ENCODE measurements at places on chromosomes 1 and 21. TPM values are rescaled to one million over a fixed set of nuclear protein-coding genes. Genes with fewer than 3 reads are reported as not detected.

SELE gene
- not detected for total RNA-seq

GRCh38 chr1:116906812-116907211 lies 2.9 kb upstream of the PTGFRN start:
- DNase-seq = no peak

DNA sequence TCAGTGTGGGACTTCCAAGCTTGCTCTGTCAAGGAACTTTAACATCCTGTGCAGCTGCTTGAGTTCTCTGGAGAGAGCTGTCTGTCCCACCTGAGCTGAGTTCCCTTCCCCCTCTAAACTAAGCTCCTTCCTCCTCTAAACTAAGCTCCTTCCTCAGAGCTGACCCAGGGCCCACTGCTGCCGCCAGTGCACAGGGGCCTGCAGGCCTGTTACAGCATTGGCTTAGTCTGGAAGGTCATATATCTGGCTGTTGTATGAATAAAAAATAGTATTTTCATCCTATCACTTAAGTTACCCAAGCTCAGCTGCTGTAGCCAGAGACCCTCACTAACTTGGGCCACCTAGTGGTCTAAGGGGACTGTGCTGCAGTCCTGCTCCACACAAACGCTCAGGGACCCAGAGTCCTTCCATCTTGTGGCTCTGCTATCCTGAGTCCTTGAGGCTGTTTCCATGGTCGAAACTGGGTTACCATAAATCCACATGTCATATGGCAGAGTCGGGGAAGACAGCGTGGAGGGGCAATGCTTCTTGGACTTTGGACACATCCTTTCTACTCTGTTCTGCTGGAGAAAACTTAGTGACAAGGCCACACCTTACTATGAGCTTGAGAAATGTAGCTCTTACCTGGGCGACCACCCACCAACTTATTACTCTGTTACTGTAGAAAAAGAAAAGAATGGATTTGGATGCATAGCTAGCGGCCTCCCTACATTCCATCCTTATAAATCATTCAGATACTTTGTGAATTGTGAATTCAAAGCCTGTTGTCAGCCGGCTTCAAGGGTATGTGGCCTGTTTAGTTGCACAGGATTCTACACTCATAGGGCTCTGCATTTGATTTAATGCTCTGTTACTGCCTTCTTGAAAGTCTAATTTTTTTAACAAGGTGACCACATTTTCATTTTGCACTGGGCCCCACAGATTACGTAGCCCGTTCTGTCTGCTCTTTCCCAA lies 71.4 kb upstream of the GCLM start:
- DNase-seq = peak; percentile 55

DNA sequence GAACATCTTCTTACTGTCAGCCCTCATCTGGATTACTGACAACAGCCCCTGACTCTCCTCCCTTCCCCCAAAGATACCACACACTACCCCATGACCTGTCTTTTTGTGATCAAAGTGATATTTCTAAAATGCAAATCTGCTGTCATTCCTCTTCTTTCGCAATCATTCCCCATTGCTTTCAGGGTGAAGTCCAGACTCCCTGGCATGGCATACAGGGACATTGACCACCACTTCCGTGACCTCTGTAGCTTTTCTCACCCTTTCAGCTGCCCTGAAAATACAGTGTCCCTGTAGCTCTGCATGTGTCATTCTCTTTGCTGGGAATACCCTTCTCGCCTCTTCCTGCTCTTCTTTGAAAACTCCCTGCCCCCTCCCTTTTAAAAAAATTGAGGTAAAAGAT lies 4.1 kb downstream of the SERINC2 start:
- DNase-seq = no peak

DNA sequence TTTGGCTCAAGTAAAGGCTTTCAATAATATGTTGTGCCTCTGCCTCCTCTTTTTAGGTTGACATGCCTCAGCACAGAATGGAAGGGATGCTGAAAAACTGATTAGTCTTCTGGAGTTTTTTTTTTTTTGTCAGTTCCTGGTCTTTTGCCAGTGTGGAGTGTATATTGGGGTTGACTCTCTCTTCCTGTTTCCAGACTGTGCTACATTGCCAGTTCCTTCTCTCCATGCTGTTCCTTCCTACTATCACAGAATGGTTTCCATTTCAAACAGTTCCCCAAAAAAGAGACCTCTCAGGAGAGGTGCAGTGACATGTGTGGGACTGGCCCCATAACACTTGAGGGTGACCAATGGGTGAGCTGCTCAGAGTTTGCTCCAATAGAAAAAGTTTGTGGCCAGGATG lies 101.7 kb upstream of the ETV3 start:
- DNase-seq = no peak

DNA sequence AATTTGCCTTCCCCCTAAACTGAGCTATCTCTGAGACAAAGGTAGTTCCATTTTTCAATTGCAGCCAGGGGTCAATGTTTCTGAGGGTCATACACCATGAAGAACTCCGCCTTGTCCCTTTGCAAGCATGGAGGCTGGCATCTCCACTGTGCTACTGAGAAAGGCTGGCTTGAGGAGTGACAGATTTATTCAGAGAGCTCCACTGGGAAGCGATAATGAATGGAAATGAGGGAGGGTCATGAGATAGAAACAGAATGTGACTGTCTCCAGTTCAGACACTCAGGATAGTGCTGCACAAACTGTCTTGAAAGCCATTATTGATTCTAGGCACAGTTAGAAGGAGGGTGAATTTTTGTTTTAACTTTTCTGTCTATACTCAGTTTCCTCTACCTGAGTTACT lies 197.5 kb downstream of the ZNF326 start:
- DNase-seq = no peak

Measured in glutamatergic neuron (in vitro differentiated cells).